ENCODE measurements at places on chromosomes 3 and 15. TPM values are rescaled to one million over a fixed set of nuclear protein-coding genes. Genes with fewer than 3 reads are reported as not detected.

Gene NLGN1
- total RNA-seq = 52.5 TPM

Gene SNURF
- 13.3 TPM for total RNA-seq

Gene NPAP1
- not detected for total RNA-seq

Gene CDHR4
- total RNA-seq = not detected

Gene CIB2
- 1.9 TPM for total RNA-seq

Gene ALDH1A3
- total RNA-seq = 30.6 TPM

Gene P2RY12
- total RNA-seq = not detected

All from thoracic aorta endothelial cell (primary cell).